ENCODE measurements at places on chromosomes 2 and 18.

DNA sequence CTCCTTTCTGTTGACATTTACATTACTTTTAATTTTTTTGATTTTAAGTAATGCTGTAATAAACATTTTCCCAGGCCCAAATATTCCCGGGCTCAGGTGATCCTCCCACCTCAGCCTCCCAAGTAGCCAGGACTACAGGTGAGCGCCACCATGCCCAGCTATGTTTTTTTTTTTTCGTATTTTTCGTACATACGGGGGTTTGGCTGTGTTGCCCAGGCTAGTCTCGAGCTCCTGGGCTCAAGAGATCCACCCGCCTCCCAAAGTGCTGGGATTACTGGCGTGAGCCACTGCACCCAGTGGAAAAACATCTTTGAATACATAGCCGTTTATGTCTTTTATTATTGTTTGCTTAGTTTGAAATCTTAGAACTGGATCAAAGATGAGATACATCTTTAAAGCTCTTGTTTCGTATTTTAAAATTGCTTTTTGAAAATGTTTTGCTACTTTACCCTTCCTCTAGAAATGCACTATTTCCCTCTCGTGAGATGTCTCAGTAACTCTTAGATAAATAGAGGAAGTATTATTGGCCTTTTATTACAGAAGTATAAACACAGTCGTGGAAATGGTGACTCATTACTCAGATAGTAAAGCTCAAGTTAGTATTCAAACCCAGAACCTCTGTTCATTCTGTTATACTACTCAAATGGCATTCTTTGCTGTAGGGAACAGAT, 2.4 kb downstream of the SMCHD1 start:
- peak; percentile 38 for DNase-seq

DNA sequence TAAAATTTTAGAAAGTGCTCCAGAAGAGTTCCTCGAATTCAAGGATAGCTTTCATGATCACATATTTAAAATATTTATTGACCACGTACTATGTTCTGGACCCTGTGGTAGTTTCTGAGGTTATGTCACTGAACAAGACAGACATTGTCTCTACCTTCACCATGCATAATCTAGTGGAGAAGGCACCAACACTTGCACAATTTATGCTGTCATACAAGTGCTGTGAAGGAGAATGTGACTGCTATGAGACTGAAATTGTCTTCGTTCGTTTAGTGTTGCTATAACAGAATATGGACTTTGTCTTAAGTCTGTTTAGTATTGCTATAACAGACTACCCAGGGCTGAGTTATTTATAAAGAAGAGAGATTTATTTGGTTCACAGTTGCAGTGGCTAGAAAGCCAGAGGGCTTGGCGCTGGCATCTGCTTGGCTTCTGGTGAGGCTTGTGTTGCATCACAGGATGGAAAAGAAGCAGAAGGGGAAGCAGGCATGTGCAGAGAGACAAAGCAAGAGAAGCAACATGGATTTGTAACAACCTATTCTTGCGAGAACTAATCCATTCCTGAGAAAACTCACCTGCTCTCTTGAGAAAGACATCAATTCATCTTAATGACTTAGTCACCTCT, 50.0 kb upstream of the RFX8 start:
- DNase-seq = no peak

DNA sequence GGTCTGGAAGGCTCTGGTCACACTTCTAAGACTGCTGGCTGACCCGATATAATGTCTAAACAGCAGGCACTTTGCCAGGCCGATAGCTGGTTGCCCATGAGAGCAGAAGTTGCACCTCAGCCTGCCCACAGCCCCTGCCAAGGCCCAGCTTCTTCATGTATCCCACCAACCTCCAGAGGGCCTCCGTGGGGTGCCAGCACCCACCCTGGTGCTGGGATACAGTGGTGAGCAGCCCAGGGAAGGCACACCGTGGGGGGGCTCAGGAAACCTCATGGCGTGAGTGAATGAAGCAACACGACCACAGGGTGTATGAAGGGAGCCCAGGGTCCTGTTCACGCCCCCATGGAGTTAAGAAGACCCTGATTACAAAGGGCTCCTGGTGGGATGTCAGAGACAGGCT, 16.2 kb upstream of the GLI2 start:
- no peak for DNase-seq

DNA sequence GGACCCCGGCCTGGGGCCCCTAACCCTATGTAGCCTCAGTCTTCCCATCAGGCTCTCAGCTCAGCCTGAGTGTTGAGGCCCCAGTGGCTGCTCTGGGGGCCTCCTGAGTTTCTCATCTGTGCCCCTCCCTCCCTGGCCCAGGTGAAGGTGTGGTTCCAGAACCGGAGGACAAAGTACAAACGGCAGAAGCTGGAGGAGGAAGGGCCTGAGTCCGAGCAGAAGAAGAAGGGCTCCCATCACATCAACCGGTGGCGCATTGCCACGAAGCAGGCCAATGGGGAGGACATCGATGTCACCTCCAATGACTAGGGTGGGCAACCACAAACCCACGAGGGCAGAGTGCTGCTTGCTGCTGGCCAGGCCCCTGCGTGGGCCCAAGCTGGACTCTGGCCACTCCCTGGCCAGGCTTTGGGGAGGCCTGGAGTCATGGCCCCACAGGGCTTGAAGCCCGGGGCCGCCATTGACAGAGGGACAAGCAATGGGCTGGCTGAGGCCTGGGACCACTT, 16.4 kb downstream of the EMX1 start:
- DNase-seq = no peak

GRCh38 chr2:164015328-164016123, 279.7 kb upstream of the FIGN start:
- peak; percentile 50 for DNase-seq
